ENCODE measurements at places on chromosomes 4 and X.

DNA sequence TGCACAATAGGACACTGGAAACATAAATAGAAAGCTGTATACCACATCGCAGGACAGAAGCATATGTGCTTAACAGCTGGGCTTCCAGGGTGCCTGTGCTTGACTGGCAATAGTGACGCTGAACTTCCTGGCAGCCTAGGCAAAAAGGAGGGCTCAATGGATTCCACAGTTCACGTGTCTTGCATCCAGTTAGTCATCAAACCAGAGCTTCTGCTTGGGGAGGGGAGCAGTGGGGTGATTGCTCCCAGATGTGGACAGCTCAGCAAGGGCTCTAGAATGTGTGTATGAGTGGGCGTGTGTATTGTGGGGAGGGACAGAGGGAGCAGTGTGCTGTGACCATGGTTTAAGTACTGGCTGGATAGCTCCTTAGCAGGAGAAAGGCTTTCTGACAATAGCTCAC is 2.3 kb downstream of the PRRG3 start:
- DNase-seq, result no peak

- no peak for DNase-seq
Observed at GRCh38 chr4:173230062-173230461, 61.5 kb downstream of the GALNT7 start.

DNA sequence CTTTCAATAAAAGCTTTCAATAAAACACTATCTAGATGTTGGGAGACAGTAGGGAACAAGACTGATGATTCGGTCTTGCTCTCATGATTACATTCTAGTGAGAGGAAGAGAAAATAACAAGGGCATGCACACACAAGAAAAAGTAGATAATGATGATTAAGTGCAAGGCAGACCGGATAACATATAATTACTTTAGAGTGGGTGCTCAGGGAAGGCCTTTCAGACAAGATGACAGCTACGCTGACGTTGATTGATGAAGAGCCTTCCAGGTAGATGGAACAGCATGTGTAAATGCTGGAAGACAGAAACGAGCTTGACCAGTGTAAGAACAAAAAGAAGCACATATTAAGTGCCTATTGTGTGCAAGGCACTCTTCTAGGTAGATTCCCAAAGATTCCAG is 43.4 kb downstream of the TXK start:
- no peak for DNase-seq

DNA sequence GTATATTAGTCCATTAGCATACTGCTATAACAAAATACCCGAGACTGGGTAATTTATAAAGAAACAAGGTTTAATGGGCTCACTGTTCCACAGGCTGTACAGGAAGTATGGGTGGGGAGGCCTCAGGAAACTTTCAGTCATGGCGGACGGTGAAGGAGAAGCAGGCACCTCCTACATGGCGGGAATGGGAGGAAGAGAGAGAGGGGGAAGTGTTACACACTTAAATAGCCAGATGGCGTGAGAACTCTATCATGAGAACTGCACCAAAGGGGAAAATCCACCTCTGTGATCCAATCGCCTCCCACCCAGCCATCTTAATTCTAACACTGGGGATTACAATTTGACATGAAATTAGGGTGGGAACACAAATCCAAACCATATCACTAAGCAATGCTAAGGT is 98.9 kb upstream of the SH3RF1 start:
- no peak for DNase-seq

GRCh38 chrX:48606091-48606490 is 8.8 kb downstream of the WDR13 start:
- no peak for DNase-seq

GRCh38 chrX:74242484-74243138 is 61.4 kb upstream of the ZCCHC13 start:
- no peak for DNase-seq

GRCh38 chr4:48481581-48481980 is 1.6 kb upstream of the SLC10A4 start:
- DNase-seq, result no peak

DNA sequence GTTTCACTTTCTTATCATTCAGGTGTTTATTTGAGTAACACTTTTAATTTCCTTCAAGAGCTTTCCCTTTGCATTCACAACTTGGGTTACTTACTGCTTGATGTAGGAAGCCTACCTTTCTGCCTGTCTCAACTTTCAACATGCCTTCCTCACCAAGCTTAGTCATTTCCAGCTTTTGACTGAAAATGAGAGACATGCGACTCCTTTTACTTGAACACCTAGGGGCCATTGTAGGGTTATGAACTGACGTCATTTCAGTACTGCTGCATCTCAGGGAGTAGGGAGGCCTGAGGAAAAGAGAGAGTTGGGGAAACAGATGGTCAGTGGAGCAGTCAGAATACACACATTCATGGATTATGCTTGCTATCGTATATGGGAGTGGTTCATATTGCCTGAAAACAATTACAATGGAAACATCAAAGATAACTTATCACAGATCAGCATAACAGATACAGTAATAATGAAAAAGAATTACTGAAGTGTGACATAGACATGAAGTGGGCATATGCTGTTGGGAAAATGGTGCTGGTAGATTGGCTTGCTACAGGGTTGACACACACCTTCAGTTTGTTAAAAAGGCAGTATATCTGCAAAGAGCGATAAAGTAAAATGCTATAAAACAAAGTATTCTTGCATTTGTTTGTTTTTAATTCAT is 25.7 kb downstream of the USP53 start:
- DNase-seq, result no peak

GRCh38 chrX:49203536-49203935 is 3.5 kb upstream of the SYP start:
- DNase-seq, result no peak

DNA sequence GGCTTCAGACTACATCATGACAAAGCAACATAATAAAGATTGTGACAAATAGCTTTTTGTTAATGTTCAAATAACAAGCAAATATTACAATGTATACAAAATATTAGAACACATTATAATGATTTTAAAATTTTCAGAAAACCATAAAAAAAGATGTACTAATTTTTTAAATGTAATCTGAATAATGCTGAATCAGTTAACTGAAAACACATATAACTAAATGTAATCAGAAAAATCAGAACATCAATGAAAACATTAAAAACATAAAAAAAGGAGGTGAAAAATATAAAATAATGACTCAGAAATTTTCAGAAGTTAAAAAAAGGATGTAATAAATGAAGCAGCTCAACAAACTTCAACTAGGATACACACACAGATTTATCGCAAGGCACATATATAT is 53.5 kb downstream of the ZNF721 start:
- no peak for DNase-seq

DNA sequence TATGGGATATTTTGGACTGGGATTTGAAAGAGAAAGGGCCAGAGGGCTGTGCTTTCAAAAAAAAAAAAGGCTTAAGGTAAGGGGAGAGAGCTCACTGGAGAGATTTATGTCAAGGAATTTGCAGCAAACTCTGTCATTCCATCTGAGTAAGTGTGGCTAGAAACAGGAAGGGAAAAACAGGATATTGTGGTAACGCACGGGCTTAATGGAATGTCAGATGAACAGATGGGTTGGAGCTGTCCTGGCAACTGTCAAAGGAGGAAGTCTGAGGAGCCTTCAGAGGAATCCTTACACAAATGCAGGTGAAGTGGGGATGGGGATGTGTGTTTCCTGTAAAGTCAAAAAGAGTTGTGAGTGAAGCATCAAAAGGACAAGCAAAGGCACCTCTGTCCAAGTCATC is 15.1 kb upstream of the NKX3-2 start:
- no peak for DNase-seq

DNA sequence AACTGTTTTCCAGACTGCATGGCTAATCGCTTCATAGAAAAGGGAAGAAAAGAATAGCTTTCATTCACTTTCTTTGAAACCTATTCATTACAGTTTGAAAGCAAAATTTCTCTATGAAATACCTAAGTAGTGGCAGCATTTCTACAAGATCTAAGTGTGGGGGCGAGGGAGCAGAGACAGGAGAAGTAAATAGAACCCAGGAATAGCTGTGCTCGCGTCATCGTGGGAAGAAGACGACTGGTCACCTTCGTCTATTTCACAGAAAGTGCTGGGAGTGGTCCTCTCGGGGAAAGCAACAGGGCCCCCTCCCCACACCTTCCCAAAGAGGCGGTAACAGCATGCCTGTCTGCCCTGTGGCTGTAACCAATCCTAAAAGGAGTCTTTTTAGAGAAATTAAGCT is 169.9 kb upstream of the NOCT start:
- DNase-seq, result no peak

GRCh38 chr4:187908079-187908561 is 87.5 kb upstream of the ZFP42 start:
- DNase-seq, result no peak

- no peak for DNase-seq
Observed at GRCh38 chrX:115913575-115913974, 257.0 kb upstream of the AGTR2 start.

DNA sequence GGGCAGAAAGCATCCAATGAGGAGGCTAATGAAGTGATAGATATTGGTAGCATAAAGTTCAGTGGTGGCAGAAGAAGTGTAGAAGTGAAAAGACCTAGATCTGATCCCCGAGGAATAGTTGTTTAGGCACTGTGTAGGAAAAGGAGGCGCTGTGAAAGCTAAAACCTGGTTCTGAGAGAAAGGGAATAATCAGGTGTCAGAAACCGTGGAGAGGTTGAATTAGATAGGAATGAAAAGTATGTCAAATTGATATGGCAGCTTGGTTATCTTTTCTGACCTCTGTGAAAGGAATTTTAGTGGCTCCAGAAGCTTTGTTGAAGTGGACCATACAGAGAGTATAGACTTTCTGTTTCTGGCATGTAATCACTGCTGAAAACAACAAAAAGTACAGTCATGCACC is 30.8 kb upstream of the CCDC160 start:
- DNase-seq, result no peak

DNA sequence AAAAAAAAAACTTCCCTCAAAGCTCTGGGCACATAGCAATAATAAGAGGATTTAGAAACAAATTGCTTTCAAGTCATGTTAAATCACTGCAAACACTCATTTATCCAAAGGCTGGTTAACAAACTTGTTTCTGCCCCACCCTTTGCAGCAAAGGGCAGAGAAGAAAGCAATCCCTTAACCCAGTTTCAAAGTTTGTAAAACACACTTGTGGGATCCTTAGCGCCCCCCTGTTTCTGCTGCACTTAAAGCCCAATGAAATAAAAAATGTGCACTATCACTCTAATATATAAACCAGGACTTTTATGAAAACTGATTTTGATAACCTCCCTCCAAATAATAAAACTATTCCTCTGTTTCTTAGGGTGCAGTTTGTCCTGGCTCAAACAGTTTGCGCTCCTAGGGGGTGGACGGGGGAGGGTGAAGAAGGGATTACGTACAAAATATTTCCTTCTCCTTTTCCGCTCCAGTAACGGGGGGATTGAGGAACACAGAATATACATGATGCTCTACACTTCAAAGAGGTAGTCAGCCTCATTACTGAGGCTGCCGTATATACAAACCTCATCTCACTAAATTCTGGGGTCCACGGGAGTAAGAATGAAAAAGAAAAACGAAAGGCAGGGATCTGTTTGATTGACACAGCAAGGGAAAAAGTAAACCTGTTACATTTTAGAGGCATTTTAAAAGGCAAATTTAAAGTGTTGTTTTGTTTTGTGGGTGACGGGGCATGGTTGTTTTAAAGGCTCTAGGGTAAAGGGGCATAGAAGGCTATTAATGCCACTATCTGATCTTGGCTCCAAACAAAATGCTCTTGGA is 3.1 kb upstream of the PCDH10 start:
- DNase-seq, result no peak

DNA sequence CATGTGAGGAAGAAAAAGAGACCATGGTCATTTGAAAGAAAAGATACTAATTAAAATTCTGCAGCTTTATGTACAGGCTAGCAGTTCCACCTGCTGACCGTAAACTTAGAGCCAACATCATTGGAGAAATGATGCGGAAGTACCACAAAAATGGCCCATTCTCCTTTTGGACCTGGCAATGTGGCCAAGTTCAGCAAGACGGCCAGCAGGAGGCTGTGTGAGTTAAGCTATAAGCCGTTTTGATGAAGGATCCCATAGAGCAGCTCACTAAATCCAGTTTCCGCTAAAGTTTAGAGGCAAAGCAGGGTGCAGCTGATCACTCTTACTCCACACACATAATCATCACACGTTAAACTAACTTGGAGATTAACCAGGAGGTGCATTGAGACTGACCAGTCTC is 133.8 kb downstream of the LDB2 start:
- no peak for DNase-seq

DNA sequence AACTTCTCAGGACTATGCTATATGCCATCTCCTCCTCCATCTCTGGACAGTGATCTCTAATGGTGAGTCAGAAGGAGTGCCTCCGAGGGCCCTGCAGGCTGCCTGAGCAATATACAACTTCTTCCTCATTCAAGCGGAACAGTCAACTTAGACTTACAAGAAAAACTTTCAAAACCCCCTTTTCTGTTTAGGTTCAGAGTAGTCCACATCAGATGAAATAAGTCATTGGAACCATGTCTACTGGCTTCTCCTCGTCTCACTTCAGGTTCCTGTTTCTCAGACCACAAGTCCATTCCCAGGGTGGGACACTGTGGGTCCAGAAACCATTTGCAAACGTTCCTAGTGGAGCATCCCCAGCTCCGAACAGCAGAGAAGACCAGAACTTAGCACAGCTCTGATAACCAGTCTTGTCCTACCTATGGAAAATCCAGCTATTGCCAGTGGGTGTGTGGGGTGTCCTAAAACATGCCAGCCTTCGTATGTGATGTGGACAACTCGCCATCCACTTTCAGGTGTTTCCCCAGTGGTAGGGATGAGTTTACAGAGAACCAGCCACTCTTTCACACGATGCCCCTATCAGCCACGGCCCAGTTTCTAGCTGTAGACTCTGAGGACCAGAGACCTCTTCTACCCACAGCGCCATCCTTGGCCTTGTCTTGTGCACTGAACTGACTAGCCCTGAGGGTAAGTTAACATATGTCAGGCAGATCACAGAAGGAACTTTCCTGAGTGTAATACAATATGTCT is 32.7 kb upstream of the NKRF start:
- DNase-seq, result no peak

GRCh38 chrX:69072486-69073006 is 92.7 kb downstream of the PJA1 start:
- DNase-seq, result no peak

DNA sequence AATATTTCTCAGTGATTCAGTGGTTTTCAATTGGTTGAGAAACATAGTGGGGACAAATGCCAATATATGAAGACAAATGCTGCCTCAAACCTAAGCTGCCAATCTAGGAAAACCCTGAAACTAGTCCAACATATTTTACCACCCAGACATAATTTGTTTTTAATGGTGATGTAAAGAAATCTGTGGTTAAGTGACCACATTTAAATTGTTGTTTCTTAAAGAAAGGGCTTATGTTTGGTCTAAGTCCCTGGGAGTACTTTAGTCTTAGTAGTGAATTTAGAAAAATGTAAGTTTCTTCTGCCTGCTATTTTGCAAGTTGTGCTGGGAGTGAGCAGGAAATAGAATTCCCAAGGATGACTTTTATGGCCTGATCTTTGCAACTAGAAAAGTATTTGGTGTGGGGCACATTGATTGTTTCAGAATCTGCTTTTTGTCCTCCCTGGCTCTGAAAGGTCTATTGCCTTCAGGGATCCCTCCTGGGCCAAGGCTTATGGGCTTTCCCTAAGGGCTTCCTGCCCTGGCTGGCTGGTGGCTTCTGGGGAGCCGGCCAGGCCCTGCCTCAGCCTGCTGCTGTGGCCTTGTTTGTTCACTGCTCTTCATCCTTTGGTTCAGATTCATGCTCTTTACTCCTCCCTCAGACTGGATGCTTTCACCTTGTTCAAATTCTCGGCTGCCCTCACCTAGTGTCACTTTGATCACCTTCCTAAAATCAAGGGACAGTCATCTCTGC is 169.8 kb upstream of the JADE1 start:
- no peak for DNase-seq
